ENCODE measurements at places on chromosomes 5 and 9.

GRCh38 chr9:133842721-133843227, 104.6 kb upstream of the SARDH start:
- no peak for DNase-seq

GRCh38 chr5:138947780-138948179, 72.6 kb upstream of the LRRTM2 start:
- no peak for DNase-seq

GRCh38 chr5:58675341-58675740, 92.5 kb downstream of the RAB3C start:
- DNase-seq: no peak

DNA sequence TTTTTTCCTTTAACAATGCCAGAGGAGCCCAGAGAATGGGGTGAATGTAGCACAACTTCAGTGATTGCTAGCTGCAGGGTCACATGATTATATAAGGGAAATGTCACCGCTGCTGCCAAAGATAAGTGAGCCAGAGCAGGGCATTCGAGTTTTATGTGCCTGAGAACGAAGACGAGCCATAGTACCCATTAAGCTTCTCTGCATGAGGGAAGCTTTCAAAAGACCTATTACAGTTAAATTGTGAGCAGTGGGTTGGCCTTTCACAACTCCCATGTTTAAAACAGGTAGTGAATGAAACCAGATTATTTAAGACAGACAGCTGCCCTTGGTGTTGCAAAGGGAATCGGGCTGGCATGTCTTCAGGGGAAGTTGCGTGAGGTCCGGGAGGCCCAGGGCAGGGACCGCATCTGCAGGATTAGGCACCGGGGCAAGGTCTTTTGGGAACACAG, 82.4 kb upstream of the TNFAIP8 start:
- peak; percentile 42 for DNase-seq

DNA sequence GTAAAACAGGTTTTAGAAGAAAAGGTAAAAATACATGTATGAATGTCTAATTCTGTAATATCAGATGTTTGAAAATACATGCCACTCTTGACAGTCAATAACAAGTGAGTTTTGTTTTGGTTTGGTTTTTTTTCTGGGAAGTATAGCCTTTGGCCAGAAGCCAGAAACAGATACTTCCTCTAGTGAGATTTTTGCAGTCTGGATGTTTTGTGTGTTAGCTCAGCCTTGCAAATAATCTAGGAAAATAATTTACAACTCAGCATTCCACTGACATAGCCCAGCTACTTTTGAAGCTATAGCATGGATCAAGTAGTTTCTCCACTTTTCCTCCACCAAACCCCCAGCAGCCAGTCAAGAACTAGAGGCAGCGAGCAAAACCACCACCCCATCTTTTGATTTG, 56.7 kb downstream of the SLC1A1 start:
- no peak for DNase-seq

DNA sequence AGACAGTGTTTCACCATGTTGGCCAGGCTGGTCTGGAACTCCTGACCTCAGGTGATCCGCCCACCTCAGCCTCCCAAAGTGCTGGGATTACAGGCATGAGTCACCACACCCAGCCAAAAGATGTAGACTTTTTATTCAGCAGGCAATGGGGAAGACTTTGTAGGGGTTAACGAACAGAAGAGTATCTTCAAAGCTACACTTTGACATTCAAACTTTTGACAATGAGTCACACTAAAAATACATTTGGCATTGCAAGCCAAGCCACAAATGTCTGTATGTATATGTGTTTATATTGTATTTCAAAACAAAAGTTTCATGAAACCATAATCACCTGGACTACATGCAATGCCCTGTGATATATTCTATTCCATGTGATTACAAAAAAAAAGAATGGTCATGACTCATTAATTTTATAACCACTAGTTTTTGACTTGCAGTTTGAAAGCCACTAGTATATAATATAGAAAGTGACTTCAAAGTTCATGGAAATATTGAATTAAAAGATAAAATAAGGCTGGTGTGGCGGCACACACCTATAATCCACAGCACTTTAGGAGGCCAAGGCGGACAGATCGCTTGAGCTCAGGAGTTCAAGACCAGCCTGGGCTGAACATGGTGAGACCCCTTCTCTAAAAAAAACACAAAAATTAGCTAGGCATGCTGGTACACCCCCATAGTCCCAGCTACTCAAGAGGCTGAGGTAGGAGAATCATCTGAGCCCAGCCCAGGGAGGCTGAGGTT, 8.3 kb downstream of the DIMT1 start:
- no peak for DNase-seq

GRCh38 chr9:75889977-75890471, 449 bp upstream of the PCSK5 start:
- peak; percentile 6 for DNase-seq

DNA sequence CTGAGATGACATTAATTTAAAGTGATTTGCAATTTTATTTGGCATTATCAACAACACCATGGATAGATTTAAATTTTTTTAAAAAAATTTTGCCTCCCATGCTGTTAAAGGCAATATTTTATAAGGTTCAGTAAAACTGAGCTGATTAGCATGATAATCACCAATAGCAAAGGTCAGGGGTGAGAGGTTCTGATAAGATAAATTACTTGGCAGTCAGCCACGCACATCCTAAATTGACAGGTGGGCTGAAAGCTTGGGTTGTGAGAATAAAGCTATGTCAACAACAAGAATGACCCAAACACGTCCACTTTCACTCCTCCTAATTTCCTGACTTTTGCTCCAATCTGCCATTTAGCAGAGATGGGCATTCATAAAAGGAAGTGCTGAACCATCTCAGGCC, 127.1 kb downstream of the LHFPL2 start:
- DNase-seq: no peak

DNA sequence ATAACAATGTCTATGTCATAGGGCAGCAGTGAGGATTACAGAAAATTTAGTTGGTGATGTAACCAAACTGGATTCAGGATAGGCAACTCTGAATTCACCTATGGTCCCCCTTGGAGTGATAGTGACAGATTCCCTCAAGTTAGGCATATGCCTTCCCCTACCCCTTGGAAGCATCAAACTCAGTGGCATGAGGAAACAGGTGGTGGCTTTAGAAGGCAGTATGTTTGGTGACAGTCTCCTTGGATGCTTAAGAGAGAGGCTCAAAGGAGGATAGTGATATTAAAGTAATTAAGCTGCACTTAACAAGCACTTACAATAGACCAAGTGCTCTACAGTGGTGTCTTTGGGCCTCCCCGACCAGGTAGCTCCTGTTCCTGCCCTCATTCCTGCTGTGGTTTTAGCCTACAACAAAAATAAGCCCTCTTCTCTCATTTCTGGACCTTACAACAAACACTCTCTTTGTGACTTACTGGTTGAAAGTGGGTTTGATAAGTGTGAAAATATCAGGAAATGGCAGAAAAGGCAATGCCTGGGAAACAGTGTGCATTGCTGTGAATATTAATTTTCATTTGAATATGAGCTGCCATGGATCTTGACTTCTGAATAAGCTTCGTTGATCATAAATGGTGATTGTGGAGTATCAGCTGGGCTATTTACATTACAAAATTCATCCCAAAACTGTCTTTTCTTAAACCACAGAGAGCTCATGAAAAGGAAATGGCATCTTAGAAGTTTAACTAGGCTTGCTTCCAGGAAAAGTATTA, 29.2 kb downstream of the NR4A3 start:
- no peak for DNase-seq

- no peak for DNase-seq
Observed at GRCh38 chr5:5063533-5063953, 76.6 kb upstream of the ADAMTS16 start.

- no peak for DNase-seq
Observed at GRCh38 chr9:116156621-116157314, 3.2 kb downstream of the PAPPA start.

DNA sequence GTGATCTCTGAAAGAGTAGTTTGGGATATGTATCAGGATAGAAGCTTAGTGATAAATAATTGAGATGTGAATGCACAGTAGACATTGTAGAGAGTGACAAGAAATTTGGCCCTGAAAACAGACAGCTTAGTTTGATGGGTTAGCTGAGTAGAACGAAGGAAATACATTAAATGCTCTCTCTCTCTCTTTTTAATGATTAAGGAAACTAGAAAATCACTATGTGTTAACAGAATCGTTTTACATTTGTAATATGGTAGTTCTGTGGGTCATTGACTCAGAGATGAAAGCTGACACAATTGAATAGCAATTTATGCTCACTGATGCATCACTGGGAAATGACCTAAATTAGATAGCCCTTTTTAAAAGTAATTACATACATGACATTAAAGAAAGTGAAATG, 739.8 kb upstream of the PTPRD start:
- no peak for DNase-seq

DNA sequence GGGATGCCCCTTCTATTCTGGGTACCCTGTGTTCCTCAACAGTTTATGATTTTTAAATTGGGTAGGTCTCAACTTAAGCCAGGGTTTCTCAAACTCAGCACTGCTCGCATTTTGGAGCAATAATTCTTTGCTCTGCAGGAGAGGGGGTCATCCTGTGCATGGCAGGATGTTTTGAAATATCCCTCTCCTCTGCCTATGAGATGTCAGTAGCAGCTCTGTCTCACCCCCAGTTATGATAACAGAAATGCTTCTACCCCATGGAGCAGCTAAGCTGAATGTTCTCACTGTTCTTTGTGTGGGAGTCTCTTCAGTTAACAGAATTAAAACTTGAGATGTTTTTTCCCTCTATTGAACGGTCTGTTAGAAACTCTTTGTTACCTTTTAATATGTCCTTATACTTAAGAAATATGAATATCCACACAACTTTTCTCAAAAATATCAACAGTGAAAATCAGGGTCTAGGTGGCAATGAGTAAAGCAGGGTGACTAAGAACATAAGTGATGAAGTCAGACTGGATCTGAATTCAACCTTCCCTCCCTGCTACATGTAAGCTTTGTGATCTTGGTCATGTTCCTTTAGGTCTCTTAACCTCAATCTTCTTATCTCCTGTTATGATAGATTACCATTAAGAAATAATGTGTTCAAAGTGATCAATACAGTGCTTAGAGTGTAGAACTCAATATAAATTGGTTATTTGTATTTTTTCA, 89.0 kb downstream of the CAMK4 start:
- peak; percentile 69 for DNase-seq

GRCh38 chr5:147084702-147085101, 150.1 kb upstream of the STK32A start:
- DNase-seq: no peak

- no peak for DNase-seq
Observed at GRCh38 chr9:117772960-117773359, 68.8 kb downstream of the TLR4 start.

- DNase-seq: no peak
Observed at GRCh38 chr5:178314961-178315820, 82.6 kb upstream of the PHYKPL start.

- no peak for DNase-seq
Observed at GRCh38 chr5:147831465-147831864, at the start of gene SPINK1. SPINK1 (minus strand) TSS chr5:147831671; CDS start chr5:147831577, 94 bp downstream.

DNA sequence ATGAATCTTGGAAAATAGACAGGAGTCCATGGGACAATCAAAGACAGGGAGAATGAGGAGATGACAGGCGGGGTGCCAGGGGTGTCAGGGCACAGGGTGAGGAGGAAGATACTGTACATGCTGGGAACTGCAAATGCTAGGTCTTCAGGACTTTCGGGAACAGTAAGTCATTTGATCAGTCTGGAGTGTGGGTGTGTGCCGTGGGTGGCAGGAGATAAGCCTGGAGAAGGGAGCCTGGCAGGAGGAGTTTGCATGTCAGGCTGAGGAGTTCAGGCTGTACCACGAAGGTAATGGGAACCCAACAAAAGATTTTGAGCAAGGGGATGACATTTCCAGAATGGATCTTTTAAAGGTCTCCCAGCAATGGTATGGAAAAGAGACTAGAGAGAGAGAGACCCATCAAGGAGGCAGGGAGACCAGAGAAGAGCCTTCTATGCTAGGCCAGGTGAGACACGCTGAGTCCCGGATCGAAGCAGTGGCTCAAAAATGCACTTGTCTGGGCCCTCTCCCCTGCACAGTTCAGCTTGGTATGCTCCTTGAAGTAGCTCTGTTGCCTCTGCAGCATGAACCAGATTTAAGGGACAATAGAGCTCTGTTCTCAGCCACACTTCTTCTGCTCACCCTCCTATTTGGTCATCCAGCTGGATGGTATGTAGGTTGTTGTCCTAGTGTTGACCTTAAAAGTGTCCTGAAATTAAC, 77.0 kb upstream of the FER start:
- DNase-seq: no peak

GRCh38 chr9:133655701-133656100, 19.5 kb downstream of the DBH start:
- DNase-seq: no peak

DNA sequence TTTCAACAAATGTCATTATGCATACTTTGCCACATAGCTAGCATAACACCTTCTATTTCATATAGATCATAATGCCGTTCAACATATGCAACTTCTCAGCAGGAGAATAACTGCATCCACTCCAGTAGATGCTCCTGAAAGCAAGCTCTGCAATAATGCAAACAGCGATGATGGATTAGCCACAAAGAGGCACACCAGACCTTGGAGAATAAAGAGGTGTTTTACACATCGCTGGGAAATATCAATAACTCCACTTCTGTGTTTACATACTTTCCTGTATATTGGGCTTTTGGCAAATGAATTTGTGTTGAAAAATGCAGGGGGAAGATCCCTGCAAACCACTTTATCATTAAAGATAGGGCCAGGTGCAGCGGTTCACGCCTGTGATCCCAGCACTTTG, 271.5 kb upstream of the PANK3 start:
- DNase-seq: no peak

DNA sequence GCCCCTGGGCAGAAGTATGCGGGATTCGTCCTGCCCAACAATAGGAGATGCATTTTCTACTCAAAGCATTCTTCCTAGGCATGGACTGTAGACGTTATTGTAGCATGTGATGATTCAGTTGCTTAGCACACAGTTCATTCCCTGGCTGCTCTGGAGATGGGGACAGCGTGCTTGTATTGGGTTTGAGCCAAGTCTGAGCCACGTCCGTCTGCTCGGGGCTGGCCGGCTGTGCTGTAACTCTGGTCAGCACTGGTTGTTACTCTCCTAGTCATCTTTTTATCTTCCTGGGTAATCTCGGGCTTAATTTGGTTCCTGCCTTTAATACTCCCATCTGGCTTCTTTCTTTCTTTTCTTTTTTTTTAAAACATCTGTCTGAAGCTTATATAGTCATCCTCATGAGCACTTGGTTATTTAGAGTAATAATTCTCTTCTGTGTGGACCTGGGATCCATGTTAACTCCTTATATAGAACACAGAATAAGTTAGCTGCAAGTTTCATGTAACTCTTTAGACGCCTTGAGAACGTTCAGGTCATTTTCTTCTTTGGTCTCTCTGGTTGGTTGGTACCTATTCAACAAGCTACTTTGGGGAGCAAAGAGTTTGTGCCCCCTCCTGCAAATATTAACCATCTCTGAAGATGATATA, 118.8 kb upstream of the RPS23 start:
- DNase-seq: no peak

GRCh38 chr9:134835448-134835847, 45.2 kb upstream of the FCN2 start:
- DNase-seq: no peak

GRCh38 chr9:123957168-123957721, 27.3 kb upstream of the DENND1A start:
- no peak for DNase-seq

Data from activated CD4-positive, alpha-beta T cell treated with anti-CD3 and anti-CD28 coated beads, Interleukin-2, Interleukin-6, amounts not matched to agents 100 ng/mL and 50 ng/mL, durations not matched to agents 16 hours and 8 hours (primary cell).